H1 (cell line): ENCODE measurements at places on chromosomes 12 and 14.

GRCh38 chr14:58707949-58708348 lies 70.2 kb downstream of the DACT1 start:
- no peaks in the 10 kb centered on the region for H3K27me3 ChIP-seq
- H3K4me3 ChIP-seq, result no peak overlapping the region
- H3K4me1 ChIP-seq, result peaks cover 3% of the 10 kb centered on the region

GRCh38 chr12:49583366-49584094 lies 15.6 kb upstream of the MCRS1 start:
- no peak overlapping the region for H3K27ac ChIP-seq
- peaks cover 5% of the 10 kb centered on the region; the same call in 1 of the 2 replicates for H3K4me1 ChIP-seq
- H3K36me3 ChIP-seq, result no peaks in the 10 kb centered on the region; the same call in 1 of the 2 replicates
- DNase-seq, result no peak

- DNase-seq, result peak; percentile 43
- H3K36me3 ChIP-seq, result no peaks in the 10 kb centered on the region
- no peak overlapping the region for H3K4me3 ChIP-seq
- H3K27ac ChIP-seq, result no peak overlapping the region
- peaks cover 4% of the 10 kb centered on the region; the same call in 1 of the 2 replicates for H3K4me1 ChIP-seq
These were observed 1072.5 kb upstream of the ATXN7L3B start for GRCh38 chr12:73465106-73465505.

- H3K36me3 ChIP-seq, result no peaks in the 10 kb centered on the region
- no peak overlapping the region for H3K4me3 ChIP-seq
- H3K27ac ChIP-seq, result no peak overlapping the region
- DNase-seq, result no peak
- no peaks in the 10 kb centered on the region for H3K4me1 ChIP-seq
- H3K27me3 ChIP-seq, result no peaks in the 10 kb centered on the region
These were observed 129.8 kb upstream of the CPM start for GRCh38 chr12:69062621-69063237.

- peak; percentile 77 for DNase-seq
- H3K4me3 ChIP-seq, result no peak overlapping the region
- H3K27me3 ChIP-seq, result no peaks in the 10 kb centered on the region
- no peaks in the 10 kb centered on the region for H3K4me1 ChIP-seq
- H3K36me3 ChIP-seq, result no peaks in the 10 kb centered on the region
These were observed 32.0 kb downstream of the TSHR start for GRCh38 chr14:80987235-80988032.
